Right renal pelvis (tissue), 4 donors: ENCODE measurements at places on chromosomes 11 and 22.

GRCh38 chr11:69684651-69685050 is 9.5 kb upstream of the LTO1 start:
- no peak for DNase-seq

- DNase-seq, result no peak
Observed at GRCh38 chr11:107844041-107844440, 14.5 kb downstream of the SLC35F2 start.

- DNase-seq, result no peak
Observed at GRCh38 chr11:118033443-118033842, 43.4 kb upstream of the TMPRSS4 start.

GRCh38 chr11:128848815-128849455 is 18.2 kb downstream of the KCNJ1 start:
- DNase-seq, result no peak

GRCh38 chr11:47659276-47659675 is 16.9 kb upstream of the MTCH2 start:
- no peak for DNase-seq

- DNase-seq, result no peak
Observed at GRCh38 chr11:35030716-35031213, 108.2 kb upstream of the CD44 start.
